Suppressor macrophage treated with lipopolysaccharide for 4 hours (primary cell): ENCODE measurements at places on chromosomes 7 and 10.

DNA sequence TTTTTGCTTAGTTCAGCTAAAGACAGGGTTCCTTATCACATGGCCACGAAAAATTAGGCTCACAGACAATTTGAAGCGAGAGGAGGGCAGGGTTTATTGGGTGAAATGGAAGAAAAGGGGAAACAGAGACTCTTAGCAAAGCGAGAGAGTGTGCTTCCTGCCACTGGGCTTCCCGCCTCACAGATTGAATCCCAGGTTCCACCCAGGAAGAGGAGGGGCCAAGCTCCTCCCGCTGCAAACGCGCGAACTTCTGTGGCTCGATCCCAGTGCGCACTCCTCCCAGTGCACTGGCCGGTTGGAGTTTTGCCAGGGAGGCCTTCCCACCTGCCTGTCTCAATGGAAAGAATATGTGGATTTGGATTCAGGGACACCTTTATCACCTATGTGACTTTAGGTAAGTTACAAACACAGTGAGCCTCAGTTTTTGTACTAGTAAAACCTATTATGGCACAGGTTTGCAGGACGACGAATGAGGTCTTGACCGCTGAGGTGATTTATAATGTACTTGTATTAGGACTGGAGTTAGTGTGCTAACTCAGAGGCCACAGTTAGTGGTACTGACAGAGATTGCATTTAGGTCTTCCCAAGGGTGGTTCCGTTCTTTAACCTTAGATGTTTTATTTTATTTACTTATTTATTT is 48.5 kb upstream of the SP8 start:
- DNase-seq: no peak

DNA sequence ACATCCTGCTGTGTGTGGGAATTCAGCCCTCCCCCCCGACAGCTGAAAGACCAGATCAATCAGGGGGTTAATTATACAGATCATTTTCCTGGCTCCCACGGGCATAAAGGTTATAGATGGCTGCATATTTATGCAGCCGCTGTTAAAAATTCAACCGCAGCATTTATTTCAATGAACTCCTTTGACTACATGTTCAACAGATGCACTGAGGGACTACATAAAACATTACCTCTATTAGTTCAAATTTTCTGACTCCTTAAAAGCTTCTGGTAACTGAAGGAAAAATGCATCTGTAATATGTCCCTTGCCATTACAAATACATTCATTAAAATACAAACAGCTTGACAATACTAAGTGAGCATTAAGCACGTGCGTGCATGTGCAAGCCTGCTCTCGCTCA is 49.7 kb upstream of the YAE1 start:
- DNase-seq: no peak

- DNase-seq: no peak
Measured at GRCh38 chr7:45267262-45267661, 109.7 kb downstream of the RAMP3 start.

- DNase-seq: no peak
Measured at GRCh38 chr10:48750019-48750418, 65.3 kb downstream of the WDFY4 start.
